ENCODE measurements at places on chromosomes 7 and 10. TPM values are rescaled to one million over a fixed set of nuclear protein-coding genes. Genes with fewer than 3 reads are reported as not detected.

GRCh38 chr7:116988363-116988989, 35.2 kb downstream of the ST7 start:
- no peak for DNase-seq

- no peak for DNase-seq
Observed at GRCh38 chr7:133207687-133208086, 45.2 kb upstream of the EXOC4 start.

GRCh38 chr10:131824371-131825149, 76.2 kb upstream of the PPP2R2D start:
- DNase-seq: no peak

DNA sequence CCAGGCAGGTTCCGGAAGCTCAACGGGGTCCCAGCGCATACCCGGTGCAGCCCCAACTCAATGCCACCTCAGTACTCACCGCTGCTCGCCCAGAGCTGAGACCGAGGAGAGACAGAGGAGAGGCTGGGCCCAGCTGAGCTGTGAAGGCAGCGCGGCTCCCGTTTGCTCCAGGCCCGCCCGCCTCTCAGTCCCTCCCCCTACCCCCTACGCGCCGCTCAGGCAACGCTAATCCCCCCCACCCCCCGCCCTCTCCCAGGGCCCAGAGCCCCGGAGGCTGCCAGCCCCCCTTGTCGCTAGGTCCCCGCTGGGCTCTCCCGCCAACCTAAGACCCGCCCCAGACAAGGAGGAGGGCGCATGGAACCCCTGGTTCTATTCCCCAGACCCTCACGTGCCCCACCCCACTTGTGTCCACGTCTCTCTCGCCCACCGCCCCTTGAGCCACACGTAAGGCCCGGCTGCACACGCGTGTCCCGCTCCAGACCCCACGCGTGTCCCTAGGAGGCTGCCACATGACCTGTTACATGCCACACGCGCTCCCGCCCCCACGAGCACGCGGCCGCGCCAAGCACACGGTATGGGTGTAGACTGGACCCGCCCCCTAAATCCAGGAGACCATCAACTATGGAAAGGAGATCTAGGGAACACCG, at the start of gene PSD:
Gene PSD (minus strand): TSS at position 164 of the 647 bp plus-strand sequence. CDS start 1,747 bp downstream, outside the sequence.
- no peak for DNase-seq

GRCh38 chr7:94067047-94067446, 62.9 kb upstream of the BET1 start:
- DNase-seq: no peak

- DNase-seq: no peak
Observed at GRCh38 chr7:24464861-24465260, 108.4 kb upstream of the PALS2 start.

DNA sequence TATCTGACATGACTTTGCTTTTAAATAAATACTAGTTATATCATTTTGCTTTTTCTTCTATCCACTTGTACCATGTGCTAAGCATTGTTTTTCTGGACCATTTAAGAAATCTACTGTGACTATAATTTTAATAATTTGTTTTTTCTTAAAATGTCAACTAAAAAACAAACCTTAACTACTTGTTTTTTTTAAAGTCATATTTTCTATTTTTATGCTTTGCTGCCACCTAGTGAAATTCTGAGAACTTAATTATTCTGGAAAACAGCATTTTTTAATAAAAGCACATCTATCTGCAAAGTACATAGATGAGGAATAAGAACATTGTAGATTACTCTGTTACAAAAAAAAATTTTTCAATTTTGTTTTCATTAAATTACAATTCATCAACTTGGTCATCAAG, 47.4 kb downstream of the ORC5 start:
- DNase-seq: no peak

GRCh38 chr10:22459496-22459895, 114.2 kb downstream of the SPAG6 start:
- DNase-seq: no peak

- DNase-seq: no peak
Observed at GRCh38 chr7:48182718-48183369, 11.6 kb downstream of the ABCA13 start.

- DNase-seq: no peak
Observed at GRCh38 chr7:83941300-83941699, 253.3 kb downstream of the SEMA3A start.

GRCh38 chr7:155280446-155281397, 17.0 kb upstream of the INSIG1 start:
- no peak for DNase-seq

DNA sequence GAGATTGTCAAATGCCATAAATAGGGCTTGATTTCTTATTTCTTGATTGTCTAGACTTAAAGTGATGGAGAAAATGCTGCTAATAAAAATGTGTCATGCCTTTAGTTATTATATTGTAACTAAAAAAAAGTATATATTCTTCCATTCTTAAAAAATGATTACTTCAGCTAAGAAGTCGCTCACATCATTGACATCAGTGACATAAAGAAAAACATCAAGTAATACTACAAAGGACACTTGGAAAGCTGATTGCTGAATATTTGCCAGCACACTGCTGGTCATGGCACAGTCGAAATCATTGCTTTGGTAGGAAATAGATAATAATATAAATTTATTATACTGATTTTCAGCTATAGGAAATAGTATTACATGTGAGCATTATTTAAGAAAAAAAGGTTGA, 62.6 kb downstream of the LOXL4 start:
- no peak for DNase-seq

- no peak for DNase-seq
Observed at GRCh38 chr7:17118412-17118811, 180.0 kb upstream of the AHR start.

DNA sequence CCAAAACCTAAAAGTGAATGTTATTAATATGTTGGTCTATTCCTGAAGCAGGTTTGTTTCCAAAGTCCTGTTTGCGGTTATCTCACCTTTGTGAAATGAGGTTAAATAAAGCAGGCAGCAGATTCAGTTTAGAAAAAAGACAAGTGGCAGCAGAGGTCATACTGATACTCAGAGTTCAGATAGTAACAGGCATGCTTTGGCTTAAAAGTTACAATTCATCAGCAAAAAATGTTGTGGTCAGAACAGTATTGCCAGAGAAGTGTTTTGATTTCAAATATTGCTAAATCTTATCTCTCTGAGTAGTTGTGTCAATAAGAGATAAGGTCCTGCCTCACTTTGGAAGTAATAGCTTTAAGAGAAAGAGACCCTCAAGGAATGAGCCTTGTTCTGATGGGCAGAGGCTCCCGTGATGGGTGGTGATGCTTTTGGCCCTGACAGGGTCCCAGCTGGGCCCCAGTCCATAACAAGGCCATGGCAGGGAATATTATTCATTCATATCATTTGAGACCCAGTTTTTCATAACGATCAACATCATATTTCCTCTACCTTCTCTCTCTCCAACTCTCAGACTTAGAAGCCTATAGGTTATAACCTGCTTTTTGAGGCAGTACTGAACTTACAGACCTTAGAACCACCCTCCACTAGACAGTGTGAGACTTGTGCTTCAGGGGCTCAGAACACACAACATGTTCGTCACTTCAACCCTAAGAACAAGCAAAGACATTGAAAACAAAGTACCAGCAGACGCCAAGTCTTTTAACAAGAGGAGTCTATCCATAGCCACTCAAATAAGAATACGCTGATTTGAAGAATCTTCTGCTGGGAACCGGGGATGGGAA, 58.5 kb upstream of the AHR start:
- DNase-seq: no peak

DNA sequence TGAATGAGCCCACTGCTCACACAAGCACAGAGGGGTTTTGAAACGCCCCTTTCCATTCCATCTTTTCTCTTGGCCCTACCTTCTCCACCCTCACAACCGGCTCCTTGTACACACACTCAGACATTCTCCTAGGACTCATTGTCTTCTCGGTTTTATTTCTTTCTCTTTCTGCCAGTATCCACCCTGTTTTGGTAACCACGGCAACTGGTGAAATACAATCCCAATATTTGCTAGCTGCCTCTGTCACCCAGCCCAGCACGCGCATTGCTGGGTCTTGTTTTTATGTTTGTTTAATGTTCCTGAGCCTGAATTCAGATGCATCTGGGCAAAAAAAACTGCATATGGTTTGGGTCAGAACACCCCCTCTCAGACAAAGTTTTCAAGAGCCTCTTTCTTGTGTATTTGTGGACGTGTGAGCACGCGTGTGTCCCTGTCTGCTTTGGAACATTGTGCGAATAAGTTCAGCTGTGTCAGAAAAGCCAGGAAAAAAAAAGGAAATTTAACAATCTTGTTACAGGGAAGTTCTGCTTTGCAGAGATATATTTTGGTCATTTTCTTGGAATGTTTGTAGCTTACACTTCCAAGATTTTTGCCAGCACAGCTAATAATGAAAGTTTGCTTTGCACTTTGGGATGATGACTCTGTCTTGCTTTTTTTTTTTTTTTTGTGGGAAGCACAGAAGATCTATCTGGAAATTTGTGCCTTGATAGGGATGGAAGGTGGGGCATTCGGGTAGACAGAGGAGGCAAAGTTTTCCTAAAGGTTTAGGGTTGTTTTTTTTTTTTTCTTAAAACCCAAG, 225.9 kb downstream of the TRIL start:
- DNase-seq: no peak

DNA sequence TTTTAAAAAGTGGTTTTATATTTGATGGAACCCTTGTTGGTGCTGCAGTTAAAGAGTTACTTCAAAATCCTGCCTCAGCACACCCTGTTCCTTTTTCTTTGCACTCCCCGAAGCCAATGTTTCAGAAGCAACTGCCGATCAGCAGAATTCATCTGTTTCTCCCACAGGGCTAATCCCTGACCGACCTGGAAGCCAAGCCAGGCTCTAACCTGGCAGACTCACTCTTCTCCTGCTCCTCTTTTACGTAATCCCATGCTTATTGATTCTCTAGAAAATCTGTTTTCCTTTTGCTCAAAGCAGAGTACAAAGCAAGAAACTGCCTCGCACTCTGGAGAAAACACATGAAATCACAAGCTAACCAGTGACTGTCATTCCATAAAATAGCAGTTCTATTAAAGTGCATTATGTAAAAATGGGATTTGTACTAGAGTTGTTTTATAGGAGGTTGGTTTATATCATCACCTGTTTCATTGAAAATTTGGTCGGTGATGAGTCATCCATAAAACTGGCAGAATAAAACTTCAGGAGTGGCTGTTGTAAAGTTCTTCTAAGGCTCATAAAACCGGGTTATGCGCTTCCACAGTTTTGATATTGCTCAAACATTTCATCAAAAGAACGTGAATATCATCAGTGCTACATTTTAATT, 99.9 kb downstream of the CNTNAP2 start:
- no peak for DNase-seq

- DNase-seq: no peak
Observed at GRCh38 chr10:132551093-132551807, 13.7 kb downstream of the INPP5A start.

DNA sequence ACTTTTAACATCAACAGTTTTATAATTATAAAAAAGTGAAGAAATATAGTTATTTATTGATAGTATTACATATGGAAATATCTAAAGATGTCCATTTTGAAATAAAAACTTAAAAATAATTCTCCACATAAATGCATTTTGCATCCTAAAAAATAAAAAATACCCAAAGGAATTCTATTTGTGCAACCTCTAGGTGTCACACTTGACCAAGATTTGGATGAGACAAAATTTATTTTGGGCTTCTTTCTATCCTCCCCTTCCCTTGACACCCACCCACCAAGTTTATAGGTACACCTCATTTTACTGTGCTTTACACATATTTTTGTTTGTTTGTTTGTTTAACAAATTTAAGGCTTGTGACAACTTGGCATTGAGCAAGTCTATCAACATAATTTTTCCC, 3.3 kb upstream of the THSD7A start:
- no peak for DNase-seq

- no peak for DNase-seq
Observed at GRCh38 chr7:30893357-30893756, 18.3 kb upstream of the AQP1 start.

DNA sequence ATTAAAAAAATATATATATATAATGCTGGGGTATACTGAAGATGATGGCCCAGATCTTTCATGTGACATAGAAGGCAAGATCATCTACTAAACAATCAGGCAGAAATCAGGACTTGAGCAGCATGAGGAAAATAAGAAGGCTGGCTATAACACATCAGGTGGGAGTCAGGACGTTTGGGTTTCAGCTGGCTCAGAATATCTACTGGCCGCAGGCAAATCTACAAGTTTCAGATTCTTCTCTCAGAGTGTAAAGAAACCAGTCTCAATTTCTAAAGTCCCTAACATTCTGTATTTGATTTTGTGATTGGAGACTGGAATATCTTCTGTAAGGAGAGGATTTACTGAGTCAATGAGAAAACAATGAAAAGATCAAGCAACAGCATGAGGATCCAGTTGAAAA, 37.7 kb upstream of the FAM3C start:
- no peak for DNase-seq

- DNase-seq: peak; percentile 37
Observed at GRCh38 chr10:47311193-47311931, 10.9 kb upstream of the GDF2 start.

DNA sequence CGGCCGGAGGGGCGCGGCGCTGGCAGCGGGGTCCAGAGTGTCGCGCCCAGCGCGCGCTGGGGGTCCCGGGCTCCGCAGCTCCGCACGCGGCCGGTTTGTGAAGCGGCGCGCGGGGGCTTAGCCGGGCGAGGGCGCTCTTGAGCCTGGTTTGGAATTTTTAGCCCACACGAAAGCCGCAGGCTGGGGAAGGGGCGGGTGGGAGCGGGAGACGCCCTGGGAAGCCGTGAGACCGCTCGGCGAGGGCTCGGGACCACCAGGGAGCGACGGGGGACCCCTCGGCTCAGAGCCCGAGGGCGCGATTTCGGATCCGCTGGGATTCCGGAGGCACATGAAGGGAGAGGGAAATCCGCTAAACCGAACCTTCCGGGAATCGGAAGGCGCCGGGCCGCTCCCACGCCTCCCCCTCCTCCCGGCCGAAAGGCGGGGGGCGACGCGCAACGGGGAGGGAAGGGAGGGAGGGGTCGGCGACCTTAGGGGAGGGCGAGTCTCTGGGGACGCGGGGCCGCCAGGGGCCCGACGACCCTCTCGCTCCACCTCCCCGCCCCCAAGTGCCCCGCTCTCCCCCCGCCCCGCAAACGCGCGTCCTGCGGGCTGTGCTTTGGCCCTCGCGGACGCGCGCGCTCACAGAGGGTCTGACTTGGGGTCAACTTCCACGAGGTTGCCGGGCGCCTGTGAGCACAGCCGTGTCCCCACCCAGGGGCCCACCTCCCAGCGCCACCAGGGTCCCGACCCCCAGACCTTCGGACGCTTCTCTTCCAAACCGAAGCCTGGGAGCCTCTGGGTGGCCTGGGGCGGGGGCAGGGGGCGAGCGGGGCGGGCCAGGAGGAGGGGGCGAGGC, 5.1 kb upstream of the ELFN1 start:
- peak; percentile 70 for DNase-seq

GRCh38 chr7:70935311-70935710, 196.6 kb upstream of the GALNT17 start:
- DNase-seq: no peak

CHAT gene
- not detected for total RNA-seq

WNT2 gene
- total RNA-seq: not detected

SCART1 gene
- 2.1 TPM for total RNA-seq

UPF2 gene
- 40.1 TPM for total RNA-seq

SPDYE1 gene
- not detected for total RNA-seq

DOCK4 gene
- total RNA-seq: 1.1 TPM

All from activated naive CD4-positive, alpha-beta T cell treated with anti-CD3 and anti-CD28 coated beads, Interleukin-2, amount 50 U/mL, for 72 hours (primary cell).